ENCODE measurements at places on chromosomes 6 and 20.
A peak's percentile ranks its signal among the peaks of the same experiment; 100 is the strongest.

GRCh38 chr20:33400812-33401183 is 521 bp downstream of the CDK5RAP1 start:
- DNase-seq = no peak

DNA sequence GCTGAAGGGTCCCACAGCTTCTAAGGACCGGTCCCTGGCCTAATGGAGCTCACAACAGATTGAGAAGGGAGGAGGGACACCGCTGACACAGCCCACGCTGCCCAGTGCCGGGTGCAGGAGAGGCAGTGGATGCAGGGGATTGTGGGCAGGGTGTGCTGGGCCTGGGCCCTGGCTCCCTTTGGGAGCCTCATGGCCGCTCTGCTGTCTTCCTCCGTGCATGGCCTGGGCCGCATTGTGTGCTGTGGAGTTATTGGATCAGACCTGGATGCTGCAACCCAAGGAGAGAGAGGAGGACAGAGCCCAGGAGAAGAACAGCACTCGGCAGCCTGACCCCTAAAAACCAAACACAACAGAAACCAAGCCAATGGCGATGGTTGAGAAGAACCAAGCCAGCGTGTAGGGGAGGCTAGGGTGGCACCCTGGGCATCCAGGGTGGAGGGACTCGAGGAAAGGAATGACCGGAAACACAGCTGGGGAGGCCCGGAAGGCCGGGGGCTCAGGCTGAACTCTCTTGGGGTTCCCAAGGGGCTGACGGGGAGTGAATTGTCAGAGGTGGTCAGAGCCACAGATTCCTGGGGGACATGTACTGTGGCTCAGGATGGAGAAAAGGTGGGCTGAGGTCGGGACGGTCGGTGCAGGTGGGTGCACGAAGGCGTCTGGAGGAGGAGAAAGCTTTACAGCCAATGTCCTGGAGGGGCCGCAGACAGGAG is 41.0 kb downstream of the ERMARD start:
- no peak for DNase-seq

GRCh38 chr6:39100358-39100757 is 14.6 kb downstream of the SAYSD1 start:
- no peak for DNase-seq

GRCh38 chr20:2142649-2143048 is 41.0 kb downstream of the STK35 start:
- DNase-seq = no peak

- DNase-seq = peak; percentile 45
Measured at GRCh38 chr6:81751388-81752083, 945 bp downstream of the TENT5A start.

- DNase-seq = no peak
Measured at GRCh38 chr6:128500014-128500413, 20.4 kb downstream of the PTPRK start.

DNA sequence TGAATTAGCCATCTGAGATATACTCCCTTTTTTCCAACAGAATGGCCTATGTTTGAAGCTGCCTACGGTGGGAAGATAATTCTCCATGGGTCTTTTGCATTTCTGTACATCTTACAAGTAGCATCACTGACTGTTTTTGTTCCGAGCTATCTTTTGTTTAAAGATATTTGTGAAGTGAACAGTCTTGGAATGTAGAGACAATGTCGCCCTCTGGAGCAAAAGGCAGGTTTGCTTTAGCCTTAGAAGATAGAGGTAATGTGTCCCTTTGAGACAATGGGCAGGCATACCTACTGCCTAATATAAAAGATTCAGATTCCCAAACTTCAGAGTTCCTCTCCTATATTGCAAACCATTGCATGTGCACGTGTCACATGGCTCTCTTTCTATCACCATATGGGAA is 347.8 kb upstream of the CNR1 start:
- no peak for DNase-seq

GRCh38 chr6:159533568-159533967 is 159.5 kb downstream of the SOD2 start:
- no peak for DNase-seq
